GM12865 (cell line): ENCODE measurements at places on chromosomes 13 and 19.

- peak; percentile 71 for DNase-seq
Measured at GRCh38 chr13:32310134-32310706, 4.9 kb downstream of the ZAR1L start.

GRCh38 chr19:50333235-50333736, 4.1 kb upstream of the KCNC3 start:
- peak; percentile 98 for DNase-seq

- no peak for DNase-seq
Measured at GRCh38 chr13:114005206-114005724, 31.4 kb upstream of the C13orf46 start.

GRCh38 chr19:46731007-46731501, 14.1 kb upstream of the PRKD2 start:
- DNase-seq = peak; percentile 47

- DNase-seq = peak; percentile 14
Measured at GRCh38 chr13:60155978-60156377, 7.8 kb downstream of the DIAPH3 start.

DNA sequence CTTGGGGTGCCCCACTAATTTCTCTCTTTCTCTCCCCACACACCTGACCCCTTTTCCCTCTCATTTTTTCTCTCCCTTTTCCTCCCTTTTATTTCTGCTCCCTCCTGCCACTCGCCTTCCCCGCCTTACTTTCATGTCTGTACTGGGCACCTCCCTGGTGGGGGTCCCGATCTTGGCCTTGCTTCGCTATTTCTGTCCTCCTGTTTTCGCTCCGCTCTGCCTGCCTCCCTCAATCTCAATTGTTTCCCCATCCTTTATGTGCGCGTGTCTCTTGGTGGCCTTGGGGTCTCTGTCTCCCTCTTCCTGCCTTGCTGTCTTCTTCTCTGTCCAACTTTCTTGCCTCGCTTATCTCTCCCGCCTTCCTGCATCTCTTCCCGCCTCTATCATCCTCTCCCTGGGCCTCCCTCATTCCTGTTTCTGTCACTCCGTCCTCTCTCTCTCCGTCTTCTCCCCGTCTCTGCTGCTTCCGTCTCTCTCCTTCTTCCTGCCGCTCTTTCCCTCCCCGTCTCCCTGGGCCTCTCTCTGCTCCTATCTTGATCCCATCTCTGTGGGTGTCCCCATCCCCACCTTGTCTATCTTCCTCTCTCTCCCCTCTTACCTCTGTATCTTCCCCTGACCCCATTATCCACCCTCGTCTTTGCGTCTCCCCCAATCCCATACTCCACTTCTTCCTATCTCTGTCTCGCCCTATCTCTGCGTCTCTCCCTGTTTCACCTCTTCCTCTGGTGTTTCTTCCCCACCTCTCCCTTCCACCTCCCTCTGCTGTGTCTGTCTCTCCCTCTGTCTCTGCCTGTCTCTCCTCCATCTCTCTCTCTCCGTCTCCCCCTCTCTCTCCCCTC, 4.0 kb downstream of the GRIN2D start:
- no peak for DNase-seq

DNA sequence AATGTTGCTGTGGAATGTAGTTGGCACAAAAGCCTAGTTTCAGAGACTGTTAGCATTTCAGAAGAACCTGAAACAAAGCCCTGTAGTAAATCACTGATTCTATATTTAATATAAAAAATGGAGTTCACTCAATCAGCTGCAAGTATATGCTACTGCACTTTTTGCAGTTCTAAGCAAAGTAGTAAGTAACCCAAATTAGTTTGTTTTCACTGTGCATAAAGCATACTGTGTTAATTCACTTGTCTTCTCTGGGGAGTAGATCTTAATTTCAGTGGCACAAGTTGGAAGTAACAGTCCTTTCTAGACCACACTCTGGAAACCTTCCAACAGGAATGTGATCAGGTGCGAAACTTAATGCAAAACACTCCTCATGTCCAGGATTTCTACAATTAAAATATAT, 139.3 kb downstream of the DACH1 start:
- no peak for DNase-seq

DNA sequence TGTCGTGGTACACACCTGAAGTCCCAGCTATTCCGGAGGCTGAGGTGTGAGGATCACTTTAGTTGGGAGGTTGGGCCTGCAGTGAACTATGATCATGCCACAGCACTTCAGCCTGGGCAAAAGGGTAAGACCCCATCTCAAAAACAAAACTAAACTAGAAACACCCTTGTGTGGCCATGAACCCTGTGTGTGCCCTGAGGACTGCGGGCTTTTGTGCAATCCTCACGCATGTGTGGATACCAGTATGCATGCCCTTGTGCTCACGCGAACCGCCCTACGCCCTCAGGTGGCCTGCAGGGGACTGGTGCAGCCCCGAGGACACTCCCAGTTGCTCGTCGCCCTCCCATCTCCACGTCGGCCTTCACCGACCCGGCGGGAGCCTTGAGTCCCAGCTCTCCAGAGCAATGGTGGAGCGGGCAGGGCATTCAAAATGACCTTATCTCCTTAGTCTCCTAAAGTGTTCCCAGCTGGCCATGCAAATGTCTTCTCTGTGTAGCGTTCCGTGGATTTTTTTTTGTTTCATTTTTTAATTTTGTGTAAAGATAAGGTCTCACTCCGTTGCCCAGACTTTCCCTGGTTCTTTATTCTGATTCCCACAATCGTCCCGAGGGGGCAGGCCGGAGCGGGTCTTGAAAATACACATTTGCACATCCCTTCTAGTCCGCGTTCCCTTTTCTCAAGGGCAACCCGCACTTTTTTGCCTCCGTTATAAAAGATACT, 868 bp upstream of the EGLN2 start:
- DNase-seq = peak; percentile 91

GRCh38 chr13:39982745-39983144, 327.3 kb downstream of the COG6 start:
- DNase-seq = peak; percentile 13

DNA sequence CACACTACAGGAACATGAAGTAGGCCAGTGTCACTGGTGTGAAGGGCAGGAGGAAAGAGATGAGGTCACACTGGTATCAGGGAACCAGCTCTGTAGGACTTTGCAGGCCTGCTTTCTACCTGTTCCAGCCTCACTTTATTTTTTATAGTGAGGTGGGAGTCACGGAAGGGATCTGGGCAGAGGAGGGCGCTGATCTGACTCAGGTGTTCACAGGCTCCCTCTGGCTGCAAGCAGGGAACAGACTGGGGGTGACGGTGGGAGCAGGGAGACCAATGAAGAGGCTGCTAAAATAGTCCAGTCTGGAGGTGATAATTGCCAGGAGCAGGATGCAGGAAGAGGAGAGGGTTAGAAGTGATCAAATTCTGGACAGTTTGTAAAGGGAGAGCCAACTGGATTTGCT, 2.8 kb downstream of the THAP8 start:
- no peak for DNase-seq

DNA sequence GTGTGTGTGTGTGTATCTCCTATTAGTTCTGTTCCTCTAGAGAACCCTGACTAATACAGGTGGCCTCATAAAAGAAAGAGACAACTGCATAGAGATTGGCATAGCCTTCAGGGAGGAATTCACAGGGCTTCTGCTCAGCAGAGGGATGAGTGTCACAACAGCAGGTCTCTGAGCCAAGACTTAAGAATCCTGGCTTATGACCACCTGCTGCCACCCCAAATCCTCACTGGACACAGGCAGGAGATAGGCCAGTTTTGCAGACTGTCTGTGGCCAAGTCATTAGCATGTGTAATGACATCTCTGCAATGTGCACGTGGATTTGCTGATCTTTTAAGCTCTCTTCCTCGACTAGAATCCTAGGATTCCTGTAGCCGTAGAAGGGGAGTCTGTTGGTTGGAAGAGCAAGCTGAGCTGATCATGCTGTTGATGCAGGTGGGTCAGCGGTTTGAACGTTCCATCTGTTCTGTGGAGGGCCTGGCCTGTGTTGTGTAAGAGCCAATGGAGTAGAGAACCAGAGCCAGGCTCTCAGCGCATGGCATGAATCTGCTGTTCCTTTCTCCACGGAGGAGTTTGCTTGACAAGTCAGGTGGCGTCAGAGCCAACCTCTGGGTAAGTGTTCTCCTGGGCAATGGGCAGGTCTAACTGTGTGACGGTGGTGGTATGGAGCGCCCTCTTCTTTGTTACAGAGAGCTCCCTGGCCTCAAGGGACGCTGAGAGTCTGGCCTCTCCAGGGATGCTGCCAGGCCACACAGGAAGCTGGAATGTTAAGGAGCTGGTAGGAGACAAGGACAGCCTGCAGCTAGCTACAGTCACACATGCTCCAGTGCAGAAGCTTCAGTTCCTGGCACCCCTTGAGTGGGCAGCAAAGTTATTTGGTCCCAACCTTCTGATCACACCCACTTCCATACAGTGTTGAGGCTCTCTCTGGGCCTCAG, 503.1 kb downstream of the FOXO1 start:
- DNase-seq = no peak

DNA sequence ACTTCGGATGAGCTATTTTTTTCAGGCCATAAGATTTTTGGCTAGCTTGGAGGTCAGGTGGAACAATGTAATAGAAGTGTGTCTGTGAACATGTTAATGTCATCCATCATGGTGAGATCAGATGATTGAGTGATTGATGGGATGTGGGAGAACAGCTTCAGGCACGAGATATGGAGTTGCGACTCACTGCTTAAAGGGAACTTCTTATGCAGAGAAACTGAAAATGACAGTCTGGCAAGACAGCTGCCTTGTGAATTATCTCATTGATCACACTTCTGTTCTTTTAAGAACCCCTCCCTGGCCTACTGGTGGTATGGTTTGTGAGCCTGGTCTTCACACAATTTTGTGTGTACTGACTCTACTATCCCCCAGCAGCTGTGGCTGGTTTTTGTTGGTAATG, 96.0 kb downstream of the OLFM4 start:
- no peak for DNase-seq

- DNase-seq = no peak
Measured at GRCh38 chr13:42895776-42896175, 96.3 kb downstream of the EPSTI1 start.

GRCh38 chr19:55486971-55487923, 989 bp upstream of the SSC5D start:
- DNase-seq = no peak

- no peak for DNase-seq
Measured at GRCh38 chr13:112105892-112106291, 38.9 kb downstream of the SOX1 start.

GRCh38 chr13:40096357-40096901, 441.0 kb downstream of the COG6 start:
- no peak for DNase-seq

- DNase-seq = no peak
Measured at GRCh38 chr19:7910321-7911161, 4.1 kb upstream of the TGFBR3L start.

DNA sequence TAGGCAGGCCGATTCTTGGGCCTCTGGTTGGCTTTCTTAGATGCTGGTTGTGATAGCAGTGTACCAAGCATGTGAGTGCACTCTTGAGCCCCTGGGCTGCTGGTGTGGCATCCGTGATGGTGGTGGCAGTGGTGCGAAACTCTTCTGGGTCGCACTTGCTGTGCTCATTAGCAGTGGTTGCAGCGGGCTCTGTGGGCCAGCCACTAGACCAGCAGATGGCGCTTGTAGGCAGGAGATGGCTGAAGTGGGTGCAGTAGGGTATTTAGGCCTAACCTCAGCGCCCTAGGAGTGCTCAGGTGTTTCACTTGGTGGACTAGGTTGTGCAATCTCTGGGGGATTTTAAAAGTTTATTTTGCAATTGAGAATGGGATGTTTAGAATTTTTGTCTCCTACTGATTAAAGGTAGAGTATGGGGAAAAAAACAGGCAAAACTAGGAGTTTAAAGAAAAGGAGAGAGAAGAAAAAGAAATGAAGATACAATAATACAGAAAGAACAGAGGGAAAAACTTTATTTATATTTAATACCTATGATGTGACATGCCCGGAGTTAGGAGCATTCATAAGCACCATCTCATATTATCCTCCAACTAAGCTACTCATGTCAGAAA, 4.3 kb upstream of the ZNF17 start:
- DNase-seq = peak; percentile 64

DNA sequence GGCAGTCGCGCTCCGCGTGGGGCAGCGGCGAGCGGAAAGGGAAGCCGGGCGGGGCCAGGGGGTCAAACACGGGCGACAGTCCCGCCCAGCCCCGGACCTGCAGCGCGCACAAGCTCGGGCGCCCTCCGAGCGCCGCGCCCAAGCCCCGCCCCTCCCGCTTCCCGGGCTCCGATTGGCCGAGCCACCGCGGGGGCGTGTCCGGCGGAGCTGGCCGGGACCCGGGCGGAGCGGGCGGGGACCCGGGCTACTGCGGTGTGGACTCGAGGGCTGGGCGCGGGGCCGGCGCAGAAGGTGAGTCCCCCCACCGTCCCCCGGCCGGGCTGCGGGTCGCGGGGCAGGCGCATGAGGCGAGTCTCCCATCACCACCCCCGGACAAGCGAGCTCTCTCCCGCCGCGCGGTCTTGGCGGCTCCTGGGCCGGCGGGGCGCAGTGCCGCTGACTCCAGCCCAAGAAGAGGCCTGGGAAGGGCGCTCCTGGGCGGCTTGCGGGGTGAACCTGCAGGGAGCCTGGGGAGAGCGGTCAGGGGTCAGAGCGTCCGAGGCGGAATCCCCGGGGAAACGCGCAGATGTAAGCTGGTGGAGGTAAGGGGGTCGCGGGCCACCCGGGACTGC, at the start of gene PLEKHF1:
TSS of gene PLEKHF1 (plus strand) at position 247 of the 611 bp plus-strand sequence. CDS start 8,379 bp downstream, outside the sequence.
- peak; percentile 94 for DNase-seq

DNA sequence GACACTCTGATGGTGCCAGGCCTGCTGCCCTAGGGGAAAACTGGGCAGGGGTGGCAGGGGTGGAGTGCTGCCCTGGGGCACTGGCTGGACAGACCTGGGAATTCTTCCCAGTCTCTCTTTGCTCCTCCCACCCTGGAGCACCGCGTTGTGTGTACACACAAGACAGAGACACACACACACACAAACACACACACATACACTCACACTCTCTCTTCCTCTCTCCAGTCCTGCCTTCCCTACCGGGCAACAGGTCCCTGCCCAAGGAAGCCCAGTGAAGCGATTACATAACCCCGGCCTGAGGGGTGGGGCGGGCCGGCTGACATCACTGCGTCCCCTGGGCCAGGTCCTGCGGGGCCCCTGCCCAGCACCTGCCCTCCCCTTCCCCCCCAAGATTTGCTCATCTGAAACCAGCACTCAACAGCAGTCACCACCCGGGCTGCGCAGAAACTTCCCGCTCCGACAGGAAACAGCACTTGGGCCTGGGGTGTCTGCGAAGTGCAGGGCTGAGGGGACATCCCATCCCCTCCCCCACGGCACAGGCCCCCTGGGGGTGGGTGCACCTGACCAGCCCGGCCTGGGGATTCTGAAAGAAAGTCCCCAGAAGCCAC, 1.2 kb downstream of the MKNK2 start:
- peak; percentile 86 for DNase-seq

DNA sequence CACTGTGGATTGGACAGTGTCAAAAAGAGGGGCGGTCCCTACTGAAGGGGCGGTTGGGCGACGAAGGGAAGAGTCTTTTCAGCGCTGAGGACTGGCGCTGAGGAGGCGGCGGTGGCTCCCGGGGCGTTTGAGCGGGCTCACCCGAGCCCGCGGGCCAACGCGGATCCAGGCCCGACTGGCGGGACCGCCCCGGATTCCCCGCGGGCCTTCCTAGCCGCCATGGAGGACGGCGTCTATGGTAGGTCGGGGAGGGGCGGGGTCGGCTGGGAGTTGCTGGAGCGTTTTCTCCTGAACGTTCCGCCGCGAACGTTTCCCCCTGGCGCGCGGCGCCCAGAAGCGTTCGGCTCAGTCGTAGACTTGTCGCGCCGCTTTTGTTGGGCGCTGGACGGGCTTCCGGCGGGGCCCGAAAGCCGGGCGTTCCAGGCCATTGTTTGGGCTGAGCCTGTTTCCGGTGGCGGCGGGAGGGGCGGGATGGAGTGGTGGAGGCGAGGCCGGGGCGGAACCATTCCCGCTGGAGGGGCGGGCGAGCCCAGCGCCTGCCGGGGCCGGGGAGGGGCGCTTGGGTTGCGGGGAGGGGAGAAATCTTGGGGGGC, at the start of gene CYTH2:
TSS of gene CYTH2 (plus strand) at position 81 of the 593 bp plus-strand sequence. CDS start at position 220, 139 bp downstream.
- peak; percentile 83 for DNase-seq
